ENCODE measurements at places on chromosomes 5 and 9.

- no peak for DNase-seq
Observed at GRCh38 chr5:180976518-180976917, 12.1 kb upstream of the BTNL3 start.

DNA sequence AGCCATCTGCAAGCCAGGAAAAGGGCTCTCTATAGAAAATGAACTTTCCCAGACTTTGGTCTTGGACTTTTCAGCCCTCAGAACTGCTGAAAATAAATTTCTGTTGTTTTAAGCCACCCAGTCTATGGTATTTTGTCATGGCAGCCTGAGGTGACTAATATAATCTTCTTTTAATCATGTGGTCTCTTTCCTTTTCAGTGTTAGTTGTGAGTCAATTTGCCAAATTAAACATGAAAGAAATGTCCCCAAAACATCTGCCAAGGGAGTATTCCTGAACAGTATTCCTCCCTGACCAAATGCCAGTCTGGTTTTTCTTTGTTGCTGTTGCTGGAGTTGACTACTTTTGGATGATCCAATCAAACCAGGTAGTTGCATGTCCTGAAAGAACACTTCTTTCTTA is 4.7 kb upstream of the YTHDC2 start:
- no peak for DNase-seq

- DNase-seq: no peak
Observed at GRCh38 chr5:7995688-7996294, 126.8 kb downstream of the MTRR start.

GRCh38 chr9:98375138-98375726 is 119.8 kb upstream of the TBC1D2 start:
- peak; percentile 60 for DNase-seq

- no peak for DNase-seq
Observed at GRCh38 chr5:142888469-142889085, 118.4 kb downstream of the ARHGAP26 start.

GRCh38 chr9:5947912-5948311 is 57.2 kb downstream of the MLANA start:
- no peak for DNase-seq

DNA sequence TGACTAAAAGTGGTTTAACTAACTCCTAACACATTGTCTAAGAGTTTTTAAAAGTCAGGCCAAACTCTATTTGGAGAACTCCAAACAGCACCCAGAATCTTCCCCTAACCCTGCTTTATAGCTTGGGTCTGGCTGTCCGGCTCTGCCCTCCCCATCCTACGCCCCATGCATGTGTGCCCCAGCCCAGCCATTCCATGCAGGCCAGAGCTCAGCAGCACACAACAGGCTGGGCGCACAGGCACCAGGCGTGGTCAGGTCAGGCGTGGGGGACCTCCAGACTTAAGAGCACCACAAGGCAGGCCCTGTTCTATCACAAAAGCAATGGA is 31.1 kb downstream of the SHB start:
- DNase-seq: no peak

GRCh38 chr9:14417237-14417636 is 103.3 kb upstream of the NFIB start:
- DNase-seq: no peak

GRCh38 chr5:158847772-158848171 is 251.9 kb downstream of the EBF1 start:
- no peak for DNase-seq

DNA sequence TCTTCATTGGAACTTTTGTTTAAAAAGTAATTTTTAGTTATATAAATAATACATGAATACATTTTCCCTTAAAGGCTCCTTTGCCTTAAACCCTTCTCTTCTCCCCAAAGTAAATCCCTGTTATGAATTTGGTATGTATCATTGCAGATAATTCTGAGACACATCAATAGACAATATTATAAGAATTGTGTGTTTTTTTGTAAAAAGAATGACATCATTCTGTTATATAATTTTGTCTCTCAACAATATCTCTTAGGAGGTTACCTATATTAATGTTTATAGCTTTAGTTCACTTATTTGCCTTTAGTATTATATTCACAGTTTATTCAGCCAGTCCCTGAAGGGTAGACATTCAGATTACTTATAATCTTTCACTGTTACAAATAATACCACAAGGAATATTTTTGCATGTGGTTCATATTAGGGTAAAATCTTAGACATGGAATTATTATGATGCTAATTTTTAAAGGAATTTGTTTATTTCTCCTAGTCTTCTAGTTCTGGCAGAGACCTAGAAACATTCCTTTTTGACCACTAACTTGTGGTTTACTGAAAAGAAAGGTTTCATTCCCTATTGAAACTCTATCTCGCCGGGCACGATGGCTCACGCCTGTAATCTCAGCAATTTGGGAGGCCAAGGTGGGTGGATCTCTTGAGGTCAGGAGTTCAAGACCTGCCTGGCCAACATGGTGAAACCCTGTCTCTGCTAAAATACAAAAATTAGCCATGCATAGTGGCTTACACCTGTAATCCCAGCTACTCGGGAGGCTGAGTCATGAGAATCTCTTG is 105.6 kb downstream of the KCTD16 start:
- no peak for DNase-seq

DNA sequence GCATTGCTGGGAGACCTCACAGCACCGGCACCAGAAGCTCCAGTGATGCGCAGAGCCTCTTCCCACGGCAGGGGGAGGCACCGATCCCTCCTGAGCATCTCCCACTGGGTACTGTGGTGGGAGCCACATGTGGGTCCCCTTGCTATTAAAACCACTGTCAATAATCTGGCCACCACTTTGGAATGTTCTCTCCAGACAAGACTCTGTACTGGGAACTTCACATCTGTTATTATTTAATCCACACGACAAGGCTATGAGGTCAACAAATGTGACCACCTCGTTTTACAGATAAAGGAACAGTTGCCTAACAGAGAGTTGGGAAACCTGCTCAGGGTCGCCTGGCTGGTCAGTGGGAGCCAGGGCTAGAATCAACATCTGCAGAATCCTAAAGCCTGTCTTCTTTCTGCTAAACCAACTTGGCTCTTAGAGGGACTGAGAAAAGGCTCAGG is 72.7 kb downstream of the EPB41L4B start:
- no peak for DNase-seq

- peak; percentile 40 for DNase-seq
Observed at GRCh38 chr9:114046875-114047274, 31.2 kb downstream of the AMBP start.

GRCh38 chr9:4296217-4296616 is 3.7 kb downstream of the GLIS3 start:
- no peak for DNase-seq

DNA sequence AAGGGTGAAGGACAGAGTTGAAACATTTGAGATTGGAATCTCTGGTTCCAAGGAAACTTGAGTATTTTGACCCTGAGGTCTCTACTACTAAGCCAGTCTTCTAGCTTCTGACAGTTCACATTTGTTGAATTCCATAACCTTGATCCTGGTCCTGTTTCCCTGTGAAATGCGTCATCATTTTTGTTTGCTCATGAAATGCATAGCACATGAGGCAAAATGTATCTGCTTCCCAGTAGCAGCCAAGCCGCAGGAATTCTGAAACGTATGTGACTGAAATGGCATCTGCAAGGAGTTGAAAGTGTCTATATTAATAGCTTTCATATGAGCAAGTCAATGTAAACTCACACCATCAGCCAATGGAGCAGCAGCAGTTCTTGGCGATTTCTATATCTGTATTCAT is 307.9 kb downstream of the CSNK1G3 start:
- DNase-seq: no peak

DNA sequence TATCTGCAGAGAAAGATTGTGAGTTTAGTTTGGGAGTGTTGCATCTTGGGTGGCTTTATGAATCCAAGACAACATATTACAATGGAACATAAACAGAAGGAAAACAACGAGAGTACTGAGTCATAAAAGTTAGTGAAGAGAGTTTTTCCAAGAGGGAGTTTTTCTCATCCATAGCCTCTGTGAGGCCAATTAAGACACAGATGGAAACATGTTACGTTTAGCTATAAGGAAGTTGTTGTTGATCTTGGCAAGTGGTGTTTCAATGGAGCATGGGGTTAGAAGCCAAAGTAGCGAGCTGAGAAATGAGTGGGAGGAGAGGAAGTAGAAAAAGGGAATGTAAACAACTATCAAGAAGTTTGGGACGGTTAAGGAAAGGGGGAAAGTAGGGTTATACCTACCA is 53.3 kb upstream of the SPATA31D4 start:
- peak; percentile 32 for DNase-seq

GRCh38 chr9:137163365-137163715 is 6.5 kb downstream of the LRRC26 start:
- DNase-seq: no peak

DNA sequence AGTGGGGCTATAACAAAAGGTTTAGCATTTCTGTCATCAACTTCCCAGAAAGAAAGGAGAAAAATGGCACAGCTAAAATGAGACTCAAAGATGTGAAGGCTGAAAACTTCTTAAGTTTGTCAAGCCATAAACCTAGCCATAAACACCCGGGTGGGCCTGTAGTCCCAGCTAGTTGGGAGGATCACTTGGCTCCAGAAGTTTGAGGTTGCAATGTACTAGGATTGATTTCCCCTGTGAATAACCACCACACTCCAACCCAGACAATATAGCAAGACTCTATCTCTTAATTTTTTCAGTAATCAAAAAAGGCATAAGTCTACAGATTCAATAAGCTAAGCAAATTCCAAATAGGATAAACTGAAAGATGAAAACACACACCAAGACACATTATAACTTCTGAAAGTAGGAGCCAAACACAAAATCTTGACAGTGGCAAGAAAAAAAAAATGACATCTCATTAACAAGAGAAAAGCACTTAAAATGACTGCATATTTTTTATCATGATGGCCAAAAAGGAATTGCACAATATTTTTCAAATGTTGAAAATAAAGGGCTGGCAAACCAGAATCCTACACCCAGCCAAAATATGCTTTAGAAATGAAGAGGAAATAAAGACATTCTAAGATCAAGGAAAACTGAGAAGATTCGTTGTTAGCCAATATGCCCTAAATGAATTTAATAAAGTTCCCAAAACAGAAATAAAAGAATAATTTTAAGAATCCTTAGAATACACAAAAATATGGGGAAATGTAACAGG is 308.4 kb downstream of the BRINP1 start:
- no peak for DNase-seq

DNA sequence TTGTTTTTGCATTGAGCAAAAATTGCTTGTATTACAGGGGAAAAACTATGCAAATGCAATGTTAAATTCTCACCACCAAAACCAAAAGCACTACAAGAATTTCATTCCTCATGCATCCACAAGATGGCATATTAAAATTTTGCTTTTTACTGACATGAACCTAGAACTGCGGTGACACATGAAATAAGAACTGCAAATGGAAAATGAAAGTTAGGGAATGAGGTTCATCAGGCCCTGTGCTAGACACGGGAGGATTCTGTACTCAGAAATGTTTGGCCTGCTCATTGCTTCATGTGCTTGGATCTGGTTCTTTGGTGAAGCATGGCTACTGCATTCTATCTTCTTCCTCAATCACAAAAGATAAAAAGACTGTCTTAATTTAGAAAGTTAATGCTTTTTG is 9.1 kb upstream of the RFK start:
- peak; percentile 55 for DNase-seq

DNA sequence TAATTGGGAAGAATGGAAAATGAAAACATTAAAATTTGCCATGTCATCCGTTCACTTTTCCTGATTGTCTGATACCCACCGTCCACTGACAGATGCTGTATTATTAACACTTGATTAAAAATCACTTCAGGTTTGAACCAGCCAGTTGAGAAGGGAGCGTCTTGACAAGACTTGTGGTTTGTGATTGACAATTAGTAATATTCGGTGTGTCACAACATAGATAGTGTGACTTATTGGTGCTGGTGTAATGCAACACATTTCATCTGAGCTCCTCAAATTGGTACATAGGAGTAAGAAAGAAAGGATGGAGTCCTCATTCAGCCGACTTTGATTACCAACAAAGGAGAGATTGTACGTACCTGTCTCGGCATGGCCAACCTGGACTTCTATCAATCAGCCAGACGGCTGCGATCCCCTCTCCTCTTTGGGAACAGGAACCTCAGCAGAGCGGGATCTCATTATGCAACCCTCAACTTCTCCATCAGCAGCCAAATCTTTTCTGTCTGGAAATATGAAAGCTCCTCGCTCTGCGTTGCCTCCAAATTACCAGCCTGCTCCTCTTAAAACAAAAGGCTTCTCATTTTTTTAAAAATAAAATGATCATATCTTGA is 211.7 kb upstream of the MVB12B start:
- DNase-seq: no peak

GRCh38 chr5:124730381-124730780 is 16.1 kb downstream of the ZNF608 start:
- DNase-seq: no peak

DNA sequence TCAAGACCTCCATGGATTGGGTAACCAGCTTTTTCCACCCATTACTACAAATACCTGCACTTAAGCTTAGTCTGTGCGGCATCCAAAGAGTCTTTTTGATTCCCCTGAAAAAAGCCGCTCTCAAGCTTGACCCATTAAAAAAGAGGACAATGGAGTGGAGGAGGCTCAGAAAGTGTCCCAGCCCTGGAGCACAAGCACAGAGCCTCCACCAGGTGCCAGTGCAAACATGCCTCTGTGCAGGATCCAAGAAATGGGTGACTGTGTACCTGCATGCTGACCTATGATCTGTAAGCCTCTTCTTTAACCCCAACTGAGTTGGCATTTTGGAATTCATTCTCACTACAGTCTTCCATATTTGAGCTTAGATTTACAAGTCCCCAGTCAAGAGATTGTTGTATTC is 168.3 kb upstream of the TLE4 start:
- no peak for DNase-seq

- DNase-seq: no peak
Observed at GRCh38 chr5:145586661-145587307, 248.4 kb downstream of the PRELID2 start.

DNA sequence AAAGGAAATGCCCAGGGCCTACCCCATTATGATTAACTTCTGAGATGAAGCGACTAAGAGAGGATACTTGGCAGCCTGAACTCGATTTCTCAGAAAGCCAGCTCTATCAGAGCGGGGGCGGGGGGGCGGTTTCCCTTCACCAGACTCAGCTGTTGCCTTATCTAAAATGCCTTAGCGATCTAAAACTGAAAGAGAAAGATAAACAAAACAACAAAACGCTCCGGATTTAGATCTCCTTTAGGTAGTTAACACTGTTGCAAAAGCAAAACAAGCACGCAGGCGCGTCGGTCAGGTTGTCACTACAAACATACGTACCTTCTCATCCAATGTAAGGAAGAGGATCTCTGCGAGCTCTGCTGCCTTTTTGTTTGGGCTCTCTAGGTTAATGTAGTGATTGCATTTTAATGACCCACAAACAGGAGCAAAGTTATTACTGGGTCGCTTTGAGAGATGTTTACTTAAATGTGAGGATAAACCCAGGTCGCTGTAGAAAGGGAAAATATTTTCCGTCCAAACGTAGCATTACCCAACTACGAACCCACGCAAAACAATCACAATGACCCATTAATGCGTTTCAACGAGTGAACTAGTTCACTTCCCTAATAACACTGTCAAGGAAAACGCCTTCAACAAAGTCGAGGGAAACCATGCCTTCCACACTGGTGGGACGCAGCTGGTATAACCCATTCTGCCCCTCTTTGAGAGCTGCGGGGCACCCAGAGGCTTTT is 982 bp downstream of the EPB41L4A start:
- DNase-seq: no peak
